ENCODE measurements at places on chromosomes 2 and 18.
A peak's percentile ranks its signal among the peaks of the same experiment; 100 is the strongest.

- no peak for DNase-seq
Observed at GRCh38 chr2:7736646-7737305, 819.6 kb downstream of the RNF144A start.

DNA sequence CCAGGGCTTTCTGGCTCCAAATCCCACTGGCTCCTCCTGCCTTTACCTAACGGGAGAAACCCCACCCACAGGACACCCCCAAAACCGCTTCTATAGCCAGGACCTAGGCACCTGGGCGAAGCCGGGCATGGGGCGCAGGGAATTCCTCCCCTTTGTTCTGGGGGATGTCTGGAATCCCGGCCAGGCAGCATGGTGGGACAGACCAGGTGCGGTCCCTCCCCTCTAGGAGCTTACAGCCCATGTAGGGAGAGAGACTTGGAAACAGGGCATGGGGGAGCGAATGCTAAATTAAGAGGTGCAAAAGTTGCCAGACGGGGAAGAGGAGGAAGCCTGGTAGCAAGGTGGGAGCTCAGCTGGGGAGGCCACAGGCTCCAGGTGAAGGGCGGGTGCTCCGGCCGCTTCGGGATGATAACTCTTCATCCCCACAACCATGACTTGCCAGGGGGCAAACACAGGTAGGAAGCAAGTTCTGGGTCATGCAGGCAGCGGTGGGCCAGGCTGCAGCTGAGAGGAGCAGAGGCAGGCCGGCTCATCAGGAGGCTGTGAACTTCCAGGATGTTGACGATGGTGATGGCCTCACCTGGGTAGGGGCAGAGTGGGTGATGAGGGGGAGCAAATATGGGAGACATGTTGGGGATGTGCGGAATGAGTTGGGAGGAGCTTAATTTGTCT lies 1.3 kb downstream of the TMEM37 start:
- no peak for DNase-seq

- no peak for DNase-seq
Observed at GRCh38 chr2:64722291-64723044, 68.8 kb upstream of the SERTAD2 start.

DNA sequence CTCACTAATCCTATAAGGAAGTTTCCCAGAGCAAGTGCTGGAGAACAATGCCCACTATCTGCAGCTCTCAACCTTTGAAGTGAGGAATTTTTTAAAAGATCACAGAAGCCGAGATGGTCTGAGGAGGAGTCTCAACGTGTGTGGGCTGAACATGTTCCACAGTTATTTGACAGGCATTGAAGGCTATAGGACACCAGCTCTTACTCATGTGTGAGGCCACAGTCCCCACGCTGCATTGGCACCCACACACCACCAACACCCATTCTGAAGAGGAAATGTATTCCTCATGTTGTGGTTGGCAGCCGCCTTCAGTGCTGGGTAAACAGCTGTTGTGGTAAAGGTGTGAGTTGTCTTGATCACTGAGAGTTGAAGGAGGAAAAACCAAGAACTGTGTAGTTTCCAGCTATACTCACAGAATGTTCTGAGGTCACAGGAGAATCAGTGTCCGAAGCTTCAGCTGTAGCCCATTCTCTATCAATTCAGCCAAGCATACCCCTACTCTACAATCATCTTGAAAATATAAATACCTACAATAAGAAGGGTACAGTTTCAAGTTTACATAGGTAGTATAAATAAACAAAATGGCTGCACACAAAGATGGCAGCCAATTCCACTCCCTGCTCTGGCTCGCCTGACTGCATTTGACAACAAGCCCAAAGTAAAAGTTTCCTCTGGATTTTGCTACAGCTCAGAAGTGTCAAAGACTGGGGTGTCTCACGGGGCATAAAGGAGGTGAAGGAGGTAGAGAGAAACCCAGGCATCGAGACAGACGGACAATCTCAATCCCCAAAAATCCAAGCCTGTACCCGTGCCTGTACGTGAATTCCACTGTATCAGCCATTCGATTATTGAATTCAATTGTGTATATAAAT lies 12.1 kb downstream of the CD226 start:
- peak; percentile 60 for DNase-seq

- no peak for DNase-seq
Observed at GRCh38 chr2:196406-196805, 67.4 kb downstream of the SH3YL1 start.

DNA sequence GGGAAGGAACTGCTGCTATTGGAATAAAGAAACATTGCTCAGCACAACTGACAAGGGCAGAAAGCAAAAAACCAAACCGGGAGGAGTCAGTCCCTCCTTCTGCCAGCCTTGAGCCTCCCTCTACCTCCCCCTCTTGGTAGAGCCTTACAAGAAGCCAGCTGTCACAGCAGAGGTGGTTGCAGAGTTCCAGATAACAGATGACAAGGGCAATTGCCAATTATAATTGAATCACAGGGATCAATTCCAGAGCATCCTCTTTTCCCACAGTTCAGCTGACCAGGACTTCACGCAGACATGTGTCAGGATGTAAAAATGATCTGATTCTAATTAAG lies 548.2 kb upstream of the LRRTM1 start:
- no peak for DNase-seq

DNA sequence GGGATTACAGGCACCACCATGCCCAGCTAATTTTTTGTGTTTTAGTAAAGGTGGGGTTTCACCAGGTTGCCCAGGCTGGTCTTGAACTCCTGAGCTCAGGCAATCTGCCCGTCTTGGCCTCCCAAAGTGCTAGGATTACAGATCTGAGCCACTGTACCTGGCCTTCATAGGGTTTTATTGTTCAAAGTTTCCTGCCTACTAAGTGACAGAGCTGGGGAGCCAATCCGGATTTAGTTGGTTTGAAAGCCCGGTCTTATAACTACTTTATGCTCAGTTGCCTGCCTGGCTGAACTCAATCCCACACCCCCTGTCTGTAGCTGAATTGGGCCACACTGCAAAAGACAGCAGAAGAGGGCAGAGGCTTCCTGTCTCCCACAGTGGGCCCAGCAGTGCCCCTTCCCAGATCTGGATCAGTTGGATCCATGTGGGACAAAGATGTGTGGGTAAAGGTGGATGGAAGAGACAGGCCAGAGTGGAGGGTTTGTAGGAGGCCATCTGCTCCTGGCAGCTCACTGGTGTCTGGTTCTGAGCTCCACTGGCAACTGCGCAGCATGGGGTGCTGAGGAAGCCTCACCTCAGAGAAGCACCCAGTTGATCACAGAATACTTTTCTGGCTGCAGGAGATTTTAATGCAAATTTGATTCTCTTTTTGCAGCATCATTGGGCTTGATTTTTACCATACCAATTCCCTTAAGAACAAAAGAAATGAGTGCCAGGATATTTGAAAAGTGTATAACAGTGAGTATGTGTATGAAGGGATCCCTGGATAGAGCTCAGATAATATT lies 144.9 kb downstream of the DDX1 start:
- no peak for DNase-seq

- DNase-seq = no peak
Observed at GRCh38 chr18:25247725-25248124, 104.2 kb downstream of the ZNF521 start.

DNA sequence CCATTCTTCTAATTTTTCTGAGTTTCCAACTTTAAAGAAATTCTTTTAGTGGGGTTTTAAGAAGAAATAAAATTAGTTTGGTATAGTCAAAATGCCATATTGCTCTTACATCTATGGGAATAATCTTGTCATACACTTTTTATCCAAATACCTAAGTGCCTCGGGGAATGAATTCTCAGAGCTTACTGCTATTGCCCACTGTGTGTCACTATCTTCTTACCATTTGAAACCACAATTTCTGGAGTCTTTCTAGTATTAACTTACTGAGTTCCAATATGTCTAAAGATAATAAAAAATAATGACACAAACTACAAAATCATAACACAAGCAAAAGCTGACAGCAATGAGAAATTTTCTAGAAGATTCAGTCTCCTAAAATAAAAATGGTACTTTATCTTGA lies 23.7 kb upstream of the DNAH6 start:
- no peak for DNase-seq

DNA sequence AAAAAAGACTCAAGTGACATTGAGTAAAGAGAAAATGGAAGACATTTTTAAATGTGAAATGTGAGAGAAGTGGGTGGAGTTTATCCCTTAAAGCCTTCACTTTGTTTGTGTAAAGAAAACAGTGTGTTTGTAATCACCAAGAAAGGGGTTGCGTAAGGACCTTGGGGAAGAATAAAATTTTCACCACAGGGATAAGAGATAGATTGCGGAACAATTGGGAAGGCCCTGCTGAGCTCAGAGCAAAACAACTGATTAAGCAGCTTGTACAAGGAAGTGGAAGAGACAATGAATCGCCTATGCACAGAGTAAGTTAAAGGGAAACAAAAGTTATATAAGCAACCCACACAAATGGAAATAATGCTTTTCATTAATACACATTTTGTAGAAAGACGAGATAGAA lies 327.7 kb downstream of the RAD51AP2 start:
- no peak for DNase-seq

DNA sequence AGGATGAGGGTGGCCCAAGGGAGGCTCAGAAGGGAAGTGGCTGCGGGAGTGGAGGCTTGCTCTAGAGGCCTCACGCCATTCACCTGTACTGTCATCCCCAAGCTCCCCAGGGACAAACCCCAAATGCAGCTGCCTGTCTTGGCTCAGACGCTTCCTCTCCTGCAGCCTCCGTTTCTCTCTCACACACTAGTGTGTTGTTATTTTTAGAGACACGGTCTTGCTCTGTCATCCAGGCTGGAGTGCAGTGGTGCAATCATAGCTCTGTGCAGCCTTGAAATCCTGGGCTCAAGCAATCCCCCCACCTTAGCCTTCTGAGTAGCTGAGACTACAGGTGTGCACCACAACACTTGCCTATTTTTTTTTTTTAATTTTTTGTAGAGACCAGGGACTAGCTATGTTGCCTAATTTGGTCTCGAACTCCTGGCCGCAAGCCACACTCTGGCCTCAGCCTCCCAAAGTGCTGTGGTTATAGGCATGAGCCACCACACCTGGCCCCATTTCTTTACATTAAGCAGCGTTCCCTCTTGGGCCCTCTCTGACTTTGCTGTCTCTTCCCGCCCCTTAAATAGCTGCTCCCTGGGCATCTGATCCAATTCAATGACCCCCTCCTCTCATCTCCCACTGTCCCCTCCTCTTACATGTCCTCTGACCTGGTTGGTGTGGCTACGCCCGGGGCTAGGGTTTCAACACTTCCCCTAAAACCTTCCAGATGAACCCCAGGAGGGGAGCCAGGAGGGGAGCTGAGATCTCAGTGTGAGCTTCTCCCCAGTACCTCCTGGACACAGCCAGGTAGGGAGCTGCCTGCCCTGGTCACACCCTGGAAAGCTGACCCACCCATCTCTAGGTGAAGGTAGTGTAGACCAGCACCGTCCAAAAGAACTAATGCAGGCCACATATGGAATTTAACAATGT lies 24.0 kb upstream of the LOXHD1 start:
- no peak for DNase-seq

DNA sequence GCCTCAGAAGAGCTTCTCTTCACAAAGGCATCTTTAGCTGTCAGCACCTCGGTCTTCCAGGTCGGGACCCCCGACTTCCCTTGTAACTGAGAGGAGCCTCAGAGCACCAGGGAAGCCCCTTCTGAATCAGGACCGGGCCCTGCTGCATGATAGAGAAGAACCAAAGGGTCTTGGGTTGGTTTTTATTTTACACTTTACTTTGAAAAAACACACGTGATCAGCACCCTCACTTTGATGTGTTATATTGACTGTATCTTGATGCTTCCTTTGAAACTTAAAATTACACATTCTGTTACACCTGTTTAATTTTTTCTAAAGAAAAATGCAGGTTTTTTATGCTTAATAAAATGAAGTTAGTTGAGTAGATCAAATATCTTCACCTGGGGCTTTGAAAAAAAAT lies 202.3 kb downstream of the FAM210A start:
- no peak for DNase-seq

DNA sequence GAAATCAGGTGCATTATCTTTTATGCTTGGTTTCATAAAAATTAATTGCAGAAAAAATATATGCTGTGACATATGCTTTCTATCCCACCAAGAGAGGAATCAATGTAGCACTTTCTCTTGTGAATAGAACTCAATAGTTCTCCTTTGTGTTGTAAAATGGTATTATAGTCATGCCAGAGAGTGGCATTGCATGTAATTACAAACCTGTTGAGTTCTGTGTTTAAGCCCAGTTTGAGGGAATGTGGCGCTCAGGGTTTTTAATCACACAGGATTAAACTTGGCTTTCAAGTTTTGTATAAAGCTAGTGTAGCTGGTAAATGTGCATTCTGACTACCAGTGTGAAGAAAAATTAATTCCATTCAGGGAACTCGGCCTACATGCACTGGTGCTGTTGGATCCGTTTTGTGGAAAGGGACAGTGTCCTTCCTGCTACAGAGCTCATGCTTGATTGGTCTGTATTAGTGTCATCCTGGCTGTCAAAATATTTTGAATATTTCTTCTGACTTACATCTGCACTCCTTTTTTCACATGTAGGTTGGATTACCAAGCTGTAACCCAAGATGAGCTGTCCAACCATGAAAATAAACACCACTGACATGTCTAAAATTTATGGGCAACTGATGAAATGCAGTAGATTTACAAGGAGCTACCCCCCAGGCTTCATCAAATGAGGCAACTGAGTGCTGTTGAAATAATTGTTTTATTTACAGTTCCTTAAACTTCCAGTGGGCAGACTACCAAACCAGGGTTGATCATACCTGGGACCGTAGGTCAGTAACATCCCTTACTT lies 80.3 kb downstream of the SLC4A3 start:
- no peak for DNase-seq

DNA sequence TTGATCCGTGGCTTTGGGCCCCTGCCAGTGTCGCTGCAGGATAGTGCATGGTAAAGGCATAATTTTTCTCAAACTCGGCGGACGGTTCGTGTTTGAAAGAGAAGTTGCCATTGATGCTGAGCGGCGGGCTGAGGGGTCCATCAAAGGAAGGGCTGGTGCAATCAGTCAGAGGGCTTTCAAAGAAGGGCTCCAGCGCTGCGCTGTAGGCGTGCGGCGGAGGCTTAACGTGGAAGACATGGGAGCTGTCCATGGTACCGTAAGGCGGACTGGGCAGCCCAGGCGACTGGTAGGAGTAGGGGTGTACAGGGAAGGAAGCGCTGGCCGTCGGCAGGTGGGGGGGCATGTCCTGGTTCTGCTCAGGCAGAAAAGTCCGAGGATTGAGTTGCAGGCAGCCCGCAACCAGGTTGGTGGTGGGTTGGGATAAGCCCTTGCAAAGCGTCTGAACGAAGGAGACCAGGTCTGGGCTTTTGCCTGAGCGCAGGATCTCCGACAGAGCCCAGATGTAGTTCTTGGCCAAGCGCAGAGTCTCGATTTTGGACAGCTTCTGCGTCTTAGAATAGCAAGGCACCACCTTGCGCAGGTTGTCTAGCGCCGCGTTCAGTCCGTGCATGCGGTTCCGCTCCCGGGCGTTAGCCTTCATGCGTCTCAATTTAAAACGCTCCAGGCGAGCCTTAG lies 2.3 kb downstream of the NEUROD1 start:
- peak; percentile 12 for DNase-seq

- DNase-seq = no peak
Observed at GRCh38 chr2:46805401-46805951, 110.1 kb downstream of the MCFD2 start.
